Activated naive CD4-positive, alpha-beta T cell treated with anti-CD3 and anti-CD28 coated beads, Interleukin-2, amount 50 U/mL, for 16 hours (primary cell): ENCODE measurements at places on chromosomes 1 and 21.

DNA sequence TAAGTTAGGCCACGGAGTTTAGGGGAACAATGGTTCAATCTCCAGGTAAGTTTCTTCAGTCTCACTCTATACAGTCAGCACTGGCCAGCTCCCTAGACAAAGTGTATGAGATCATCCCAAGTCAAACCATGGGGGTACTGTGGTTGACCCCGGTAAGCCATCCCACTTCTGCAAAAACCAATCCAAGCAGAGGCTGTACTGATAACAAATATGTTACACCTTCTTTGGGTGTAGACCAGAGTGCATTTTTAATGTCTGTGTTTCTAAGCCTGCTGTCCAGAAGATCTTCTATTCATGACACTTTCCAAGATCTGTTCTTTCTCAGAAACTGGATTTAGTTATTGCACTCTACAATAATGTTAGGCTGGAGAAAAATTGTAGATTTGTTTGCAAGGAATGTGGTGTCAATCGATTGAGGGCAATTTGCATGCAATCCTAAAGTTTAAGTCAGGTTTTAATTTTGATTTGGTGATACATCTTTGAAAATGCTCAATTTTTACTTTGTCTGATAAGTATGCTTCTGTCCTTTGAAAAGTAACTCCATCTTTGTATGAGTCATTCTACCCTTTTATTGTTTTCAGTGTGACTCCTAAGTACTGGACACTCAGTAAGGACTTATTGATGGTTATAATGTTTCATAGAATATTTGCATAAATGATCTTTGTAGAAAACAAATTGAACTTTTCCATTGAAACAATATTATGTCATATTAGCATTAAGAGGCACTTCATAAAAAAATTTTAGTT, 152.4 kb downstream of the HLX start:
- no peak for DNase-seq

DNA sequence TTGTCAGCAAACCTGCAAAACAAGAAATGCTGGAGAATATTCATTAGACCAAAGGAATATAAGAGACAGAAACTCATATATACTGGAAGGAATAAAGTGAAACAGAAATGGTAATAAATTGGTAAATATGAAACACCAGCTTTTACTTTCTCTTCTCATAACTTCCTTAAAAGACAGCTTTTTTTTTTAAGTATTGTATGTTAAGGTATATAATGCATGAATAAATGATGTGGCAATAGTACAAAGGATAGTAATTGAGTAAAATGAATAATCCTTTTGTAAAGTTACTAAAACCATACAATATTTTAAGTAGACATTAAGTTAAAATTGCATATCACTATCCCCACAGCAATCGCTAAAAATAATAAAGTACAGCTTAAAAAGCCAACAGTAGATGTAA, 64.8 kb downstream of the TRIM33 start:
- no peak for DNase-seq

GRCh38 chr1:157390651-157391050, 161.7 kb downstream of the FCRL5 start:
- DNase-seq, result no peak

DNA sequence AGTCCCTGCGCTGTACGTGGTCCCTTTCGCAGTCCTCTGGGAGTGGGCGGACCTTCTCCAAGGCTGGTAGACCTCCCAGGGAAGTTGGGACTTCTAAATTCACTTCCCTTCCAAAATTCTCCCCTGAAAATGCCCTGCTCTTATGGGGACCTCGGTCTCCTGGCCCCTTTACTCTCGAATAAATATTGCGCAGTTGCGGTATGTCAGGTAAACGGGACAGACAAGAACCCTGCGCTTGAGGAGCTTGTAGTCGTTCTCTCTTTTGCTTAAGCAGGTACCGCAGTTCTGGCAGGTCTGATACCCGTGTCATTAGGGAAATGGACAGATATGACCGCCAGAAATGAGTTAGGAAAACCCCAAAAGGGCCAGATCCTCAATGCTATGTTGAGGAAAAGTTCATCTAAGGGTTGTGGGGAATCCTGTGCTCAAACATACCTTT, 561 bp downstream of the KIF2C start:
- DNase-seq, result no peak

- no peak for DNase-seq
Observed at GRCh38 chr1:159988006-159988405, 34.0 kb upstream of the SLAMF9 start.

GRCh38 chr21:17785403-17785788, 33.8 kb downstream of the C21orf91 start:
- no peak for DNase-seq

DNA sequence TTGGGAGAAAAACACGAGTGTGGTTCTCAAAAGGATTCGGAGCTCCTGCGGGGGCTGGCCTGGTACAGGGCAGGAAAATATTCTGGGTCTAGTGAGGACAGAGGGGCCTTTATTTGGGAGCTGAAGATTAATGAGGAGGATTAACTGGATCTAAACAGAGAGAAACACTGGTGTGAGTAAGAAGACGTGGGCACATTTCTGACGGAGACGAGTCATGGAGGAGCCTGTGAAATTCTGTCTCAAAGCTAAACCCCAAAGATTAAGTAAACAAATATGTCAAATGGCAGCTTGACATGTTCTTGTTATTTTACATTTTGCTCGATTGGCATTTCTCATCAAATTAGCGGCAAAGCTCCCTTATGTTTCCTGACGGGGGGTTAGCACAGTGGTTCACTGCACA, 12.8 kb downstream of the PROK1 start:
- DNase-seq, result no peak

GRCh38 chr1:181249186-181249585, 160.7 kb downstream of the IER5 start:
- DNase-seq, result no peak

DNA sequence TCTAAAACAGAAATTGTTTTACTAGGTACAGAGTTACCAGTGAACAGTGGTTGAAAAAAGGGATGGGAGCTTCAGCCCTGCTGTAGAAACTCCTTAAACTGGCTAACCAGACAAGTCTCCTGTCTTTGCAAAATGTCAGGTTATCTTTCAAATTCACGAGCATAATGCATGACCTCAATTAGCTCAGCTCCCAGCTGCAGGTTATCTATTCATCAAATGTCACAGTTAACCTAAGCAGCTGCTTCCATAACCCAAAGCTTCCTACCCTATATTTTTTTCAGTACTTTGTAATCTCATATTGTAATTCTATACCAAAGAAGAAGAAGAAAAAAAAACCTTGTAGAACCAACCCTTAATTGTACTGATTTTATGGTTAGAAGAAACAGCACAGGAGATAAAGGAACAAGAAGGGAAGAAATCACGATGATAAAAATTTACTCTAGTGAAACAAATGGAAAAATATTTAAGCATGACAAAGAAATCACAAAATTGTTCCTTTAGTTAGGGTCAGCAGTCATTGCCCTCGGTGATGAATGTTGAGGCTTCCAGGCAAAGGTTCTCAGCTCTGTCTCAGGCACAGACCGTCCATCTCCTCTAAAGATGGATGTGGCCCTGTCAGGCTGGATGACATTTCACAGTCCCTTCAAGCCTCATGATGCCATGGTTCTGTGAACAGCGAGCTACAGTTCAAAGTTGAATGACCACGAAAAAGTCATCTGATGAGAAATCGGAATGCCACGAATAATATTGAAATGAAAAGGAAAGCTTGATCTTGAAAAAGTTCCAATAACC, 95.9 kb downstream of the PLD5 start:
- no peak for DNase-seq
